ENCODE measurements at places on chromosomes 2 and 18. TPM values are rescaled to one million over a fixed set of nuclear protein-coding genes. Genes with fewer than 3 reads are reported as not detected.

The MBD2 gene
- total RNA-seq: 44.1 TPM

The HOXD4 gene
- 0.23 TPM for total RNA-seq

DNA sequence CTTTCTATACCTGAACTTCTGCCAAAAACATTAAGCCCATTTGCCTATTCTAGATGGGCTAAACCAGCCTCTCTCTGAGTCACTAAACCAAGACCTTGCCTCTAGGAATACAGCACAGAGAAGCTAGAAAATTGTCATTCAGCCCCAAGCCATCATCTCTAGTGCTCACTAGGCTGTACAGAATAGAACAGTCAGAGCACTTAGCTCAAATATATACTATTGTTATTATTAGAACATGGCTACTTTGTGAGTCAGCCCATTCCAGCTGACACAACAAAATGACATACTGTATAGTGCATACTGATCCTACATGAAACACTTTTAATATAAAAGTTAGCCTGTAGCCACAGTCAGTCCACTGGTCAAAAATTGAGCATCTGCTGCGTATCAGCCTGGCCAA, 418.8 kb downstream of the NRXN1 start:
- no peak overlapping the region for H3K4me3 ChIP-seq
- H3K27ac ChIP-seq: no peak overlapping the region
- DNase-seq: no peak
- no peaks in the 10 kb centered on the region for H3K27me3 ChIP-seq
- H3K36me3 ChIP-seq: no peaks in the 10 kb centered on the region

DNA sequence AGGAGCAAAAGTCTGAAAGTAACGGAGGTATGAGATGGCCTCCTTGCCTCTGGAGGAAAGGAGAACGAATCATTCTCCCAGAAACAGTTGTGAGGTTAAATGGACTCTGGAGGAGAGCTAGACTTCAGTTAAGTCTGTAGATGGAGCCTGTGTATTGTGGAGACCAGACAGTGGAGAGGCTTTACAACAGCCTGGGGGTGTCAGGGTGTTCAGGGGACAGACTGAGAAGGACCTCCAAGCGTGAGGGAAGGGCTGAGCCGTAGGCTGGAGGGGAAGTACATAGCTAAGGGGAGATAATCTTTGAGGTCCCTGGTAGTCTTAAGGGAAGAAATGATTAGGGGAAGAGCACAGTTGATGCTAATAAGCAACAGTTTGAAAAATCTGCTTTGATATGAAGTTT, 76.6 kb downstream of the GALNT1 start:
- peaks cover 10% of the 10 kb centered on the region for H3K4me1 ChIP-seq
- no peak overlapping the region for H3K27ac ChIP-seq
- H3K4me3 ChIP-seq: no peak overlapping the region
- no peaks in the 10 kb centered on the region for H3K27me3 ChIP-seq
- H3K36me3 ChIP-seq: no peaks in the 10 kb centered on the region
- no peak for DNase-seq

GRCh38 chr2:19688059-19688458, 213.7 kb downstream of the TTC32 start:
- DNase-seq: no peak
- H3K36me3 ChIP-seq: no peaks in the 10 kb centered on the region
- no peaks in the 10 kb centered on the region for H3K4me1 ChIP-seq
- no peak overlapping the region for H3K27ac ChIP-seq
- H3K27me3 ChIP-seq: no peaks in the 10 kb centered on the region

GRCh38 chr18:48030616-48031480, 100.4 kb upstream of the SMAD2 start:
- DNase-seq: no peak
- no peaks in the 10 kb centered on the region for H3K27me3 ChIP-seq
- no peaks in the 10 kb centered on the region for H3K4me1 ChIP-seq
- H3K27ac ChIP-seq: no peak overlapping the region

GRCh38 chr2:113052396-113052917, at the start of gene IL36B:
IL36B (minus strand) TSS chr2:113052867.
- no peak for DNase-seq
- H3K4me3 ChIP-seq: no peak within 1 kb of the TSS
- H3K27me3 ChIP-seq: no peaks in the 10 kb centered on the region
- no peak within 1 kb of the TSS for H3K27ac ChIP-seq
- H3K4me1 ChIP-seq: no peaks in the 10 kb centered on the region

GRCh38 chr2:75289771-75290170, 90.5 kb upstream of the TACR1 start:
- DNase-seq: no peak
- H3K27ac ChIP-seq: no peak overlapping the region
- no peaks in the 10 kb centered on the region for H3K36me3 ChIP-seq
- no peaks in the 10 kb centered on the region for H3K27me3 ChIP-seq
- H3K4me3 ChIP-seq: no peak overlapping the region
- H3K4me1 ChIP-seq: no peaks in the 10 kb centered on the region

The AMMECR1L gene
- total RNA-seq: 5.7 TPM

GRCh38 chr2:60479226-60480088, 74.0 kb downstream of the BCL11A start:
- DNase-seq: no peak
- peaks cover 42% of the 10 kb centered on the region for H3K4me1 ChIP-seq
- peak overlapping the region; percentile 76 for H3K27ac ChIP-seq
- no peaks in the 10 kb centered on the region for H3K36me3 ChIP-seq
- H3K4me3 ChIP-seq: no peak overlapping the region

DNA sequence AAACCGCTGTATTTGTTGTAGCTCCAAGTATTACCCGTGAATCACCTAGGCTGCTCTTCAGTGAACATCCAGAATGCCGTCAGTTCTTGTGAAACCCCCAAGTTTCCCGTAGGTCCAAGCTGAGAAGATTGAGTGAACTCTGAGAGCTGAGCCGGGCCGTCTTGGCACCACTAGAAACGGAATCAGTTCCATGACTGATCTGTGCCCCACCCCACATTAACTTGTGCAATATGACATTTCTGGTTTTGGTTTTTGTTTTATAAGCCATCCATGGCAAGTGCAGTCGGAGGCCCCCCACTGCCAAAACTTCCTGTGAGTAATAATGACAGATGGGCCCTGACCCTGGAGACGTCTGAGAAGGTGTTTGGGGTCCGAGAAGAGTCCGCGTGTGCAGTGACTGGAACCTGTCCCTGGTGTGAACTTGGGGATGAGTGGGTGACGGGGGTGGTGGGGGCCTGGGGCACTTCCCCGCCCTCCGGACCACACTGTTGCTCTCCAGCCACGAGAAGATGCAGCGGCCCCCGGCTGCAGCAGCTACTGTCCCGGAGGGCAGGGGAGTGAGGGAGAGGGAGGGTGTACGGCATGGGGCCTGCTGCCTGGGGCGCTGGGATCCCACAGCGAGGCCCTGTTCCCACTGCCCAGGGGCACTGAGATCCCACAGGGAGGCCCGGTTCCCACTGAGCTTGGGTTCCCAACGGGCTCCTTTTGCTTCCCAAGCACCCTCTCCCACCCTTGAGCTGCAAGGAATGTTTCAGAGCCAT, 26.5 kb downstream of the NFATC1 start:
- H3K27ac ChIP-seq: no peak overlapping the region
- no peak for DNase-seq
- no peak overlapping the region for H3K4me3 ChIP-seq
- no peaks in the 10 kb centered on the region for H3K4me1 ChIP-seq
- H3K36me3 ChIP-seq: no peaks in the 10 kb centered on the region

- H3K4me3 ChIP-seq: no peak overlapping the region
- H3K36me3 ChIP-seq: no peaks in the 10 kb centered on the region
- H3K27ac ChIP-seq: no peak overlapping the region
- DNase-seq: no peak
- no peaks in the 10 kb centered on the region for H3K27me3 ChIP-seq
- H3K4me1 ChIP-seq: no peaks in the 10 kb centered on the region
Measured at GRCh38 chr2:19274439-19274838, 84.0 kb downstream of the OSR1 start.

The MFSD6 gene
- total RNA-seq: 22.9 TPM

GRCh38 chr2:126660971-126661370, 5.0 kb downstream of the GYPC start:
- no peak for DNase-seq
- no peaks in the 10 kb centered on the region for H3K27me3 ChIP-seq
- no peaks in the 10 kb centered on the region for H3K36me3 ChIP-seq

DNA sequence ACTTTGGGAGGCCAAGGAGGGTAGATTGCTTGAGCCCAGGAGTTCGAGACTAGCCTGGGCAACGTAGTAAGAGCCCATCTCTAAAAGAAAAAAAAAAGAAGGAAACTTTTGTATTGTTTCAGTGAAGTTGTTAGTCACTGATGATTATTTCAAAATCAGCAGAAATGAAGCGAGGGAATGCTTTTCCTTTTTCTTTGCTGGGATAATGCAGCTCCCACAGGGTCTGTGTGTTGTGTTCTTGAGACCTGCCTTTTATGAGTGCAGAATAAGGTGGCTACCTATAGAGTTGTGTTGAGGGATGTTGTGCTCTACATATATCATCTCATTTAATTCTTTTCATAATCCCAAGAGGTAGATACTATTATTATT, 11.7 kb downstream of the TM4SF20 start:
- no peaks in the 10 kb centered on the region for H3K27me3 ChIP-seq
- H3K36me3 ChIP-seq: no peaks in the 10 kb centered on the region
- peaks cover 4% of the 10 kb centered on the region for H3K4me1 ChIP-seq
- no peak overlapping the region for H3K27ac ChIP-seq
- no peak overlapping the region for H3K4me3 ChIP-seq

The DPP4 gene
- total RNA-seq: 3.4 TPM

GRCh38 chr18:12408247-12408869, 629 bp downstream of the PRELID3A start:
- H3K27ac ChIP-seq: peak overlapping the region; percentile 55
- no peaks in the 10 kb centered on the region for H3K4me1 ChIP-seq
- H3K4me3 ChIP-seq: peak overlapping the region; percentile 38
- no peaks in the 10 kb centered on the region for H3K27me3 ChIP-seq

- H3K4me1 ChIP-seq: no peaks in the 10 kb centered on the region
- DNase-seq: no peak
- H3K27ac ChIP-seq: no peak overlapping the region
- H3K36me3 ChIP-seq: no peaks in the 10 kb centered on the region
- no peak overlapping the region for H3K4me3 ChIP-seq
Measured at GRCh38 chr2:181231886-181232621, 225.1 kb upstream of the ITGA4 start.

GRCh38 chr2:30404319-30405259, 42.5 kb upstream of the LCLAT1 start:
- no peak for DNase-seq
- H3K4me3 ChIP-seq: no peak overlapping the region

- no peak overlapping the region for H3K4me3 ChIP-seq
- DNase-seq: no peak
- no peaks in the 10 kb centered on the region for H3K36me3 ChIP-seq
- peaks cover 5% of the 10 kb centered on the region for H3K4me1 ChIP-seq
Measured at GRCh38 chr18:58533766-58534165, 95.1 kb downstream of the ALPK2 start.

The CCL20 gene
- 8.5 TPM for total RNA-seq

The TDRD15 gene
- total RNA-seq: not detected

- H3K27ac ChIP-seq: peak overlapping the region; percentile 76
- no peak overlapping the region for H3K4me3 ChIP-seq
- no peaks in the 10 kb centered on the region for H3K36me3 ChIP-seq
- DNase-seq: peak; percentile 62
- H3K27me3 ChIP-seq: no peaks in the 10 kb centered on the region
Measured at GRCh38 chr2:241009601-241010530, 11.4 kb downstream of the SNED1 start.

The DSG1 gene
- not detected for total RNA-seq

GRCh38 chr2:233444501-233444900, 90.2 kb downstream of the DGKD start:
- no peaks in the 10 kb centered on the region for H3K27me3 ChIP-seq
- peak; percentile 37 for DNase-seq
- no peak overlapping the region for H3K27ac ChIP-seq
- H3K36me3 ChIP-seq: no peaks in the 10 kb centered on the region
- no peak overlapping the region for H3K4me3 ChIP-seq

- no peak overlapping the region for H3K27ac ChIP-seq
- no peaks in the 10 kb centered on the region for H3K27me3 ChIP-seq
- no peaks in the 10 kb centered on the region for H3K4me1 ChIP-seq
Measured at GRCh38 chr2:118190474-118190873, 102.2 kb downstream of the INSIG2 start.

DNA sequence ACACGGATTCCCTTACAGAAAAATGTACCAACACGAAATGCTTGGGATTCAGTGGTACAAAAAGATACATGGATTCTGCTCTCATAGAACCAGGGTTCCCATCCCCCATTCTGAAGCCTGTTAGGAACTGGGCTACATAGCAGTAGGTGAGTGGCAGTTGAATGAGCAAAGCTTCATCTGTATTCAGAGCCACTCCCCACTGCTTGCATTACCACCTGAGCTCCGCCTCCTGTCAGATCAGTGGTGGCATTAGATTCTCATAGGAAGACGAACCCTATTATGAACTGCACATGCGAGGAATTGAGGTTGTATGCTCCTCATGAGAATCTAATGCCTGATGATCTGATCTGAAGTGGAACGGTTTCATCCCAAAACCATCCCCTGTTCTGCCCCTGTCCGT, 246.4 kb downstream of the DYM start:
- no peak overlapping the region for H3K27ac ChIP-seq
- DNase-seq: no peak
- no peaks in the 10 kb centered on the region for H3K4me1 ChIP-seq

The CXCR2 gene
- not detected for total RNA-seq

The CFC1B gene
- not detected for total RNA-seq
